ENCODE measurements at places on chromosomes 13 and 19. TPM values are rescaled to one million over a fixed set of nuclear protein-coding genes. Genes with fewer than 3 reads are reported as not detected.

VAV1 gene
- total RNA-seq: not detected

CYP2A6 gene
- not detected for total RNA-seq

ZFP14 gene
- 6.4 TPM for total RNA-seq

TMEM238 gene
- total RNA-seq: 0.26 TPM

CEACAM3 gene
- not detected for total RNA-seq

SPTBN4 gene
- 6.6 TPM for total RNA-seq

SHD gene
- not detected for total RNA-seq

DCT gene
- under 0.01 TPM for total RNA-seq

RNF225 gene
- total RNA-seq: under 0.01 TPM

KIR3DL1 gene
- not detected for total RNA-seq

MYH14 gene
- not detected for total RNA-seq

FSD1 gene
- total RNA-seq: 8.7 TPM

PSG7 gene
- total RNA-seq: not detected

ADAMTS10 gene
- total RNA-seq: 13.1 TPM
